AG04449 (cell line): ENCODE measurements at places on chromosomes 16 and 17.
A peak's percentile ranks its signal among the peaks of the same experiment; 100 is the strongest.

GRCh38 chr17:68290268-68290954 is 516 bp downstream of the SLC16A6 start:
- DNase-seq: no peak

DNA sequence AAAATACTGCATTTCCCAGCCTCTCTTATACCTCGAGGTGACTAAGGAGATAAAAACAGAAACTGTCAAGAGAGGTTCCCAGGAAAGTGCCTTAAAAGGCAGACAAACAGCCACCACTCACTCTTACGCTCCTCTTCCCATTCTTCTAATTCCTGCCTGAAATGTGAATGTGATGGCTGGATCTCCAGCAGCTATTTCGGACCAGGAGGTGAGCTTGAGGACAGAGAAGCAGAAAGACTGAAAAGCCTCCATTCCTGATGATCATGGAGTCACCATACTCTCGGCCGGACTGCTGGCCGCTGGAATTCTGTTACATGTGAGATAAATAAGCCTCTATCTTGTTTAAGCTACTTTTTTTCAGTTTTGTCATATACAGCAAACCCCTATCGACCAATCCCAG is 41.4 kb upstream of the ABR start:
- DNase-seq: no peak

DNA sequence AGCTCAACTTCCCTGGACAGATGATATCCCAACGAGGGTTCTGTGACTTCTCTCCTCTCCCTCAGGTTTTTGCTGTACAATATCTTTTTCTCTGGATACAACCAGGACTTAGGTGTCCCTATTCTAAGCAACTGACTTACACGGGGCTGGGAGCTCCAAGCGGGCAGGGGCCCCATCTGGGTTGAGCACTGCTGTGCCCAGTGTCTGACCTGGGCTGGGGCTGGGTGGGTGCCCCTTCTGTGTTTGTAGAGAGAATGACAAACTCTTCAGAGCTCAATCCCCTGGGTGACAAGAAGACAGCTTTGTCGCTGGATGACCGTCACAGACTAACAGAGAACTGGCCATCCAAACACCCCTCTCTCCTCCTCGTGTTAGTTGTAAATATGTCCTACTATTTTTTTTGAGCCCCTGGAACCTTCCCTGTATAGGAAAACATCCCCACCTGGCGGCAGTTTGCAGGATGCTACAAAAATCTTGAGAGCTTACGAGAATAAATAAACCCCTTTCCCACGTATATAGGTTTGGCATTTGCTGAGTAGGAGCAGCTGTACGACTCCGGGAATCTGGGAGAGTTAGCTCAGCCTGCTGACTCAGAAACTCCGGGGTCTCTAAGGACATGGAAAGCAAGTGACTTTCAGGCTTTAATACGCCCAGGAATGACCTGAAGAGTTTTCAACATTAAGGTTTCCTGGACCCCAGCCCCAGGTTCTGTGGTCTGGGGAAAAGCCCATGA is 23.7 kb upstream of the RCVRN start:
- peak; percentile 37 for DNase-seq

DNA sequence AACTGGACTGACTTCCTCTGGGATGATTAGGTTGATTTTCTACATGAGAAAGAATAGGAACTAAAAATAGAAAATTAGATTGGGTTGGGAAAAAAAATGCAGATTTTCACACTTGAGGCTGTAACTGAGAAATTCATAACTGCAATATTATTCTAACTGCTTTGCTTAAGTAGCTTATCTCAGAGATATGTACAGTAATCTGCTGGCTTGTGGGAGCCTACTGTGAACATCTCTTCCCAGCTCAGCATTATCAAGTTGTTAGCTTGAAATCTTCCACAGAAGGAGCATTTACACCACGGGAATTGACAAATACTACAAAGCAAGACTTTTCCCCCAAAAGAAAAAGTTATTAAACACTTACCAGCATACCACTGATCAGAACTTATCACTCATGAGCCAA is 58.9 kb downstream of the CNTNAP4 start:
- DNase-seq: no peak

GRCh38 chr17:75124041-75124818 is 7.3 kb downstream of the NT5C start:
- DNase-seq: no peak

DNA sequence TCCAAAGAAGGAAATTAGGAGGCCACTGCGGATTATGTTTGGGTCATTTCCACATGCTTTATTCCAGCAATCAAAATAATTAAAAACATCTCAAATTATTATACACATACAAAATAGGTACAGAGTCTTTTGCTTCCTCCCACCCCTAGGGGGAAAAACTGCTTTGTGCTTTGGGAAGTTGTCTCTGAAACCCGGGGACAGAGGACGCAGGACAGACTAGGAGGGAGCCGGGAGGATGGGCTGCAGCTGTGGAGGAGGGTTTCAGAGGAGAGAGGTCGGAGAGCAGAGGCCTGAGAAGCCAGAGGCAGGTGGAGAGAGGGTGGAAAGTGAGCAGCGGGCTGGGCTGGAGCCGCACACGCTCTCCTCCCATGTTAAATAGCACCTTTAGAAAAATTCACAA is 17.4 kb downstream of the COL1A1 start:
- no peak for DNase-seq

- no peak for DNase-seq
These were observed 5.3 kb downstream of the PAQR4 start for GRCh38 chr16:2974319-2975056.

DNA sequence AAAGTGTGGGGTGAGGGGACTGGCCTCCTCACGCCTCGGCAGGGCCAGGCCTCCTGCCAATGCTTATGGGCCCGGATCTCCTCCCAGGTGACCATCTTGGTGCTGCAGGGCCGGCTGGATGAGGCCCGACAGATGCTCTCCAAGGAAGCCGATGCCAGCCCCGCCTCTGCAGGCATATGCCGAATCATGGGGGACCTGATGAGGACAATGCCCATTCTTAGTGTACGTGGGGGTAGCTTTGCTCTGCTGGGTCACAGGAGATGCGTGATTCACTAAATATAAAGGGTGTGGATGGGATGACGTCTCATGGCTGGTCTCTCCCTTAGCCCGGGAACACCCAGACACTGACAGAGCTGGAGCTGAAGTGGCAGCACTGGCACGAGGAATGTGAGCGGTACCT is 19.5 kb downstream of the NUP85 start:
- DNase-seq: no peak
